ENCODE measurements at places on chromosomes 6 and 20. TPM values are rescaled to one million over a fixed set of nuclear protein-coding genes. Genes with fewer than 3 reads are reported as not detected.

DNA sequence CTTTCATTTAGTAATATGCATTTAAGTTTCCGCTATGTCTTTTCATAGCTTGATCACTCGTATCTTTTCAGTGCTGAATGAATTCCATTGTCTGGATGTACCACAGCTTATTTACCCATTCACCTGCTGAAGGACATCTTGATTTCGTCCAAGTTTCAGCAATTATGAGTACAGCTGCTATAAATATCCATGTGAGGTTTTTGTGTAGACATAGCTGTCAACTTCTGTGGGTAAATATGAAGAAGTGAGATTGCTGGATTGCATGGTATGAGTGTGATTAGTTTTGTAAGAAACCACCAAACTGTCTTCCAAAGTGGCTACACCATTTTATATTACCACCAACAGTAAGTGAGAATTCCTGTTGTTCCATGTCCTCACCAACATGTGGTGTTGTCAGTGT lies 79.2 kb upstream of the STMND1 start:
- peaks cover 29% of the 10 kb centered on the region for H3K4me1 ChIP-seq
- H3K27me3 ChIP-seq: no peaks in the 10 kb centered on the region
- H3K4me3 ChIP-seq: no peak overlapping the region
- DNase-seq: no peak

The TP53TG5 gene
- total RNA-seq: not detected

The ECT2L gene
- total RNA-seq: not detected

DNA sequence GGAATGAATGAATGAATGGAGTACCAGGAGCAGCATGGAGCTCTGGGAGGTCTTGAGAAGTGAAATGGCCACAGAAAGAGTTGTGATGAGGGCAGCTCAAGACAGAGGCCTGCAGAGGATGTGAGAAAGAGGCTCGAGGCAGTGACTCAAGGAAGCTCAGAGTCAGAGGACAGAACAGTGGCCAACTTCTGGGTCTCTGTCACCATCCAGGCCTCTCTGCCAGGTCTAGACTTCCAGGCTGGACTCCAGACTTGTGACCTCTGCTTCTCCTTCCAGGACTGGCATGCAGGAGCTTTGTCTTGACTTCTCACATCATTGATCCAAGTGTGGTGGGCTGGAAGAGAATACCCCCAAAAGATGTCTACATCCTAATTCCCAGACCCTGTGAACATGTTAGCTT lies 119.8 kb downstream of the TOX2 start:
- no peak overlapping the region for H3K4me3 ChIP-seq
- DNase-seq: no peak
- H3K27me3 ChIP-seq: no peaks in the 10 kb centered on the region
- H3K27ac ChIP-seq: no peak overlapping the region
- no peaks in the 10 kb centered on the region for H3K36me3 ChIP-seq
- no peaks in the 10 kb centered on the region for H3K4me1 ChIP-seq

DNA sequence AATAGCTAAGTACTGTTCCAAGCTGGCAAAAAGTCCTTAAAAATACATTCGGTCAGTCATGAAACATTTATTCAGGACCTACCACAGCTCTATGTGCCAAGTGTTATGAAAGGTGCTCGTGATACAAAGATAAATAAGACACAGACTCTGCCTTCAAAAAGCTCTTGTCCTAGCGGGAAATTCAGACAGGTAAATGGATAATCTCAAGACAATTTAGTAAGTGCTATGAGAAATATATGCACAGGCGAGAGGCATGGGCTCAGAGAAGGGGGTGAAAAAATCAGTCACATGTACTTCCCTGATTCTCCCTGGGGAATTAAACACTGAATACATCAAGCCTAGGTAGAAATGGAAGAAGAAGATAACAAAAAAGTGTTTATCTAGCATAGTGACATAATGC lies 49.8 kb upstream of the HEY2 start:
- H3K4me1 ChIP-seq: peaks cover 6% of the 10 kb centered on the region
- no peak overlapping the region for H3K27ac ChIP-seq
- H3K27me3 ChIP-seq: no peaks in the 10 kb centered on the region
- no peak for DNase-seq
- H3K36me3 ChIP-seq: no peaks in the 10 kb centered on the region
